T-helper 2 cell treated with Interferon-gamma antibody and Interleukin-4, amounts not matched to agents 100 ng/mL and 5 ng/mL, for 36 hours (primary cell): ENCODE measurements at places on chromosomes 12 and 14. TPM values are rescaled to one million over a fixed set of nuclear protein-coding genes. Genes with fewer than 3 reads are reported as not detected.

Gene CAPZA3
- total RNA-seq: not detected in 2 replicates

Gene CMTM5
- not detected in 2 replicates for total RNA-seq

Gene TRPV4
- total RNA-seq: not detected in 2 replicates

Gene TMCC3
- total RNA-seq: not detected in 2 replicates

Gene BMAL2
- total RNA-seq: 35.2 and 36.5 TPM in 2 replicates

Gene REM2
- 0.34 and 0.48 TPM in 2 replicates for total RNA-seq

Gene FGD4
- total RNA-seq: 0.16 and 0.48 TPM in 2 replicates

Gene GALNT9
- not detected in 2 replicates for total RNA-seq

Gene ADCY4
- total RNA-seq: 3.5 and 5.8 TPM in 2 replicates

Gene COX14
- total RNA-seq: 41.1 and 41.4 TPM in 2 replicates

Gene TAS2R19
- 3.1 and 3.5 TPM in 2 replicates for total RNA-seq

Gene MYO1A
- total RNA-seq: 0.64 and 1.2 TPM in 2 replicates

Gene LRFN5
- total RNA-seq: not detected in 2 replicates

Gene NUP37
- total RNA-seq: 62.6 and 65.0 TPM in 2 replicates

Gene FAIM2
- total RNA-seq: 0.18 and 0.27 TPM in 2 replicates

Gene SLC35E3
- 6.8 and 7.5 TPM in 2 replicates for total RNA-seq

Gene RERGL
- not detected in 2 replicates for total RNA-seq

Gene APOLD1
- total RNA-seq: 7.9 and 9.5 TPM in 2 replicates

Gene LRTM2
- not detected in 2 replicates for total RNA-seq

Gene SFSWAP
- total RNA-seq: 58.1 and 59.2 TPM in 2 replicates

Gene LIN7A
- 0.11 and 0.18 TPM in 2 replicates for total RNA-seq

Gene AQP2
- total RNA-seq: not detected in 2 replicates

Gene SYT1
- not detected in 2 replicates for total RNA-seq

Gene FIGNL2
- total RNA-seq: 0.25 TPM in 2 replicates

Gene WNT1
- total RNA-seq: not detected in 2 replicates

Gene LMNTD1
- total RNA-seq: not detected in 2 replicates

Gene GZMH
- 2.0 and 2.7 TPM in 2 replicates for total RNA-seq

Gene TAS2R14
- 3.2 and 4.1 TPM in 2 replicates for total RNA-seq

Gene LBHD2
- not detected in 2 replicates for total RNA-seq

Gene SAMD15
- 0.07 and 0.23 TPM in 2 replicates for total RNA-seq

Gene PXMP2
- 27.3 and 28.0 TPM in 2 replicates for total RNA-seq

Gene RASSF8
- 0.39 and 0.52 TPM in 2 replicates for total RNA-seq

Gene KRT78
- not detected in 2 replicates for total RNA-seq

Gene GPR84
- total RNA-seq: 0.32 and 0.39 TPM in 2 replicates

Gene C12orf56
- 0.16 and 0.34 TPM in 2 replicates for total RNA-seq

Gene RNF212B
- total RNA-seq: not detected in 2 replicates

Gene CLEC4C
- not detected in 2 replicates for total RNA-seq

Gene ANKS1B
- 0.52 and 0.86 TPM in 2 replicates for total RNA-seq

Gene SRRM4
- total RNA-seq: not detected in 2 replicates

Gene CRIP1
- 545 and 546 TPM in 2 replicates for total RNA-seq
